ENCODE measurements at places on chromosomes 5 and 9.

- no peak for DNase-seq
Measured at GRCh38 chr5:93874080-93874479, 132.7 kb upstream of the POU5F2 start.

GRCh38 chr9:116501871-116502270 is 185.2 kb upstream of the TRIM32 start:
- peak; percentile 77 for DNase-seq

GRCh38 chr9:14888875-14889274 is 21.4 kb downstream of the FREM1 start:
- DNase-seq: no peak

DNA sequence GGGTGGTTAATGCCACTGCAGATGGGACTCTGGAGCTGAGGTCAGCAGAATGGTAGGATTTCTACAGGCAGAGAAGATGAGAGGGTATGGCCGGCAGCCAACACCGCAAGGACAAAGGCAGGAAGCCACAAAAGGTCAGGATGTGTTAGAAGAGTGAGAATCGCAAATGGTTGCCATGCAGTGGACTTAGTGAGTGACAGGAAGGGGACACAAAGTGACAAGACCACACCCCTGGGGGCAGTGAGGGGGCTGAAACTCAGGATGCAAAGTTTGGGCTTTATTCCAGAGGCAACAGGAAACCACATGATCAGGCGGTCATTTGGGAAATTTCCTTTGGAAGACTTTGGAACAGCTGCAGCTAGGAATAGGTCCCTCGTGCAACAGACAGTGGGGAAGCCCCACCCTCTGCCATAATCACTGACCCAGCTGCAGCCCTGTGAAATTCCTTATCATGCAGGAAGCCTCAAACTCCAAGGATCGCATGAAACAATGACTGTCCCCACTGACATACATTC is 14.2 kb upstream of the CCDC180 start:
- DNase-seq: peak; percentile 88

DNA sequence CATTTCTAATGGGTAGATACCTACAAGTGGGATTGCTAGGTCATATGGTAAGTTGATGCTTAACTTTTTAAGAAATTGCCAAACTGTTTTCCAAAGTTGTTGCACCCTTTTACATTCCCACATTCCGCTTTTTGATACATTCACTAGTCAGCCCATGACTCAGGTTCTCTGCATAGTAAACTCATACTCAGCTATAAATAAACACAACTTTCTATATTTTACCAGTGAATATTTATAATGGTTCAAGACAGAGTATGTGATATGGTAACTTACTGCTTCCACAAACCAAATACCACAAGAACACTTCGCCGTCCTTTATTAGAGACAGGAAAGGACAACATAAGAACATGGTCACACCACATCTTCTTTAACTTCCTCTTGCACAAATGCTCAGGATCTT is 54.0 kb downstream of the PLPP1 start:
- DNase-seq: no peak

Data from RCC 7860 (cell line).